ENCODE measurements at places on chromosomes 12 and 14.
A peak's percentile ranks its signal among the peaks of the same experiment; 100 is the strongest.

GRCh38 chr12:69468237-69469026, 1.8 kb upstream of the FRS2 start:
- no peak for DNase-seq

DNA sequence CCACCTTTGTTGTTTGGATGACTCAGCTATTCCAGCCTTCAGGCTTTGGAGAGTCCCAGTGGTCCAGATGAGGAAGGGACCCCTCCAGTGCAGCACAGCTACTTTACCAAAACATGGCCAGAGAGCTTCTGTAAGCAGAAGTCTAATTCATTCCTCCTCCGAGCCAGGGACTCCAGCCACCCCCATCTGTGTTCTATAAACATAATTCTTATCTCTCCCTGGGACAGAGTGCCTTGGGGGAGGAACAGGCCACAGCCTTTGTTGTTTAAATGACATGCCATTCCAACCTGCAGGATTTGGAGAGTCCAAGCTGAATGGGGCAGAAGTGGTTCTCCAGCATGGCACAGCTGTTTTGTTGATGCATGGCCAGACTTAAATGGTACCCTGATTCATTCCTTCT, 994.0 kb downstream of the TRHDE start:
- no peak for DNase-seq

DNA sequence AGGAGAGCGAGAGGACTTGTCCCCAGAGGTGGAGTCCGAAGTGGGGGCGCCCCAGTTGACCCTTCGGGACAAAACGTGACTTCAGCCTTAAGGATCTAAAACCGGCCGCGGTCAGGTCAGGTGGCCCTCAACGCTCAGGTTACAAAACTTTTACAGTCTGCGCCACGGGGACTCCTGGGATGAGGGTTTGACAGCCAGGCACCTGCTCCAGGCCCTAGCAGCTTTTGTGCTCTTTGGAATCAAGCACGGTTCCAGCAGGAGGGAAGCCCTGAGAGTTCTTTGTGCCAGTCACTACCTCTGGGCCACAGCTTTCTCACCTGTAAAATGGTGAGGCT, 337 bp downstream of the ZC2HC1C start:
- peak; percentile 56 for DNase-seq

DNA sequence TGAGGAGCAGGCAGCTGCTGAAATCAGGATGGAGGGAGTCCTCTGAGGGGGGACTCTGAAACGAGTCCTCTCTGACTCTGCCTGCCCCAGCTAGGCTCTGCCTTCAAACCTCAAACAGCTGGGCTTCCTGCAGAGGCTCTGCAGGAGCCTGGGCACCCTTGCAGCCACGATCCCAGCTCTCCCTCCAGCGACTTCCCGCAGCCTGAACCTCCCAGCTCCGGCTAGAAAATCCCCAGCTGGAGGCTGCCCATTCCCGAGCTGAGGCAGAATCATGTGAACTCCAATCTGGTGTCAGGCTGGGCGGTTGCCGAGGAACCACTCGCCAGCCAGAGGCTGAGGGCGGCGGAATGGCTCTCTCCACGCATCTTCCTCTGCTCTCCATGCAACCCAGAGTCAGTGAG, at the start of gene GPR68:
TSS of gene GPR68 (minus strand) at position 204 of the 401 bp plus-strand sequence. CDS start 9,654 bp downstream, outside the sequence.
- peak; percentile 44 for DNase-seq

DNA sequence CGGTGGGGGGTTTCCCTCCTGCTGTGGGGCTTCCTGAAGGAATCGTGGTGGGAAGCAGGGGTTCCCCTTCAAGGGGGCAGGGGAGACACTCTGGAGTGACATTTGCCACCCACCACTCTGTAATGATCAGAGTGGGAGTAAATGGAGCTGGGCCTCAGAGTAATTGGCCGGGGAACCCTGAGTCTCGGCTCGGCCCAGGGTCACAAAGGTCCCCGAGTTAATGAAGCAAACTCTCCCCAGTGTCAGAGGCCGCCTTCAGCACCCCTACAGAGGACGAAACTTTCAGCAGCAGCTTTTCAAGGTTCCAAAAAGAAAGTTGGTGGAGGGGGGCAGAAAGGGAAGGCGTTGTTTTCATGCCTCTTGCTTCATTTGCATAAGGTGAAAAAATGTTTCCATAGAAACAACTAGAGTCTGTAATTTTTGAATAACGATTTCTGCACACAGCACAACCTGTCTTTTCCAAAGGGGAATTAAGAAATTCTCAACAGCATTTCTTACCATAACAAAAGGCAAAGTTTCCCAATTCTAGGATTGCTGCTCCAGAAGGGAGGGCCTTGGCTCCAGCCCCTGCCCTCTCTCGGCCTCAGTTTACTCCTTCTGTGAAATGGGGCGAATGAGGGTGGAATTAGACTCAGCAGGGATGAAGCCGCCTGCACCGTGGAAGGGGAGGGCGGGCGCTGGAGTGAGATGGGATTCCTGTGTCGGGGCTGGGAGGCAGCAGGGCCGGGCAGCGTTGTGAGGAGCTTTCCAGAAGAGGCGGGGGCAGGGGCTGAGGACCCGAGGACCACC, 67.0 kb upstream of the BEGAIN start:
- DNase-seq = no peak

DNA sequence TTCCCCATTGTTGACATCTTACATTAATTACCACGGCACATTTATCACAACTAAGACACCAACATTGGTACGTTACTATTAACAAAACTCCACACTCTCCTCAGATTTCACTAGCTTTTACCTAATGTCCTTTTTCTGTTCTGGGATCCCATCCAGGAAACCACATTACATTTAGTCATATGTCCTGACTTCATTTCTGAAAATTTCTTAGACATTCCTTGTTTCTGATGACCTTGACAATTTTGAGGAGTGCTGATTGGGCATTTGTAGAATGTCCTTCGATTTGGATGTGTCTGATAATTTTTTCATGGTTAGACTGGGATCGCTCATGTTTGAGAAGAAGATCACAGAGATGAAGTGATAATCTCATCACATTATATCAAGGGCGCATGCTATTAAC, 34.6 kb upstream of the ACSM4 start:
- DNase-seq = no peak

DNA sequence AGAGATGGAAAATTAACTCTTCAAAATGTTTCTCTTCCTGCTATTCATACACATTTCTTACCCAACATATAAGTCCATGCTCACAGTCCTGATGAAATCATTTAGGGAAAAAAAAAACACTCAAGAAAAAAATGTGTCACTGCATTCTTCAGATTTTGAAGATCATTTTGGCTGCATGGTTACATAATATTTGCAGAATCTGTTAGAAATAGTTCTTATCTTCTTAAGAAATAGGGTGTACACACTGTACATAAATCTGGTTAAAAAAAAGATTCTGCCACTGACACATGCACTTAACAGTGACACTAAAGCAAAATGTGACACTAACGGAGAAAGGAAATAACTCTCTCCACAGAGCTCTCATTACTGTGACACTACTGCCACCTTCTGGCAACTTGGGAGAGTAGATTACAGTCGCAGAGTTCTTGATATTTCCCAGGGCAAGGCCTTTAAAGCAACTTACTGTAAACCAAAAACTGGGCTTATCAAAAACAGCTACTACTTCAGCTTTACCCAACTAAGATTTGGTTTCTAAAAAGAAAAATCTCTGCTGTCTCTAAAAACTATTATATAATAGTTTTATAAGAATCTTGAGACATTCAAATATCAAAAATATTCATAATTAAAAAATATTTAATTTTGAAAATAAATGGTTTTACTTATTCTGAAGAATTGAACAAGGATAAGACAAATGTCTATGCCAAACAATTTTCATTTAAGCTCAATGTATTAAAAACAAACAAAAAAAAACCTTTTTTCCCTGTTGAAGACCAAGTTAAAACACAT, 65.0 kb downstream of the SETD3 start:
- peak; percentile 82 for DNase-seq

GRCh38 chr12:26723379-26724308, 109.3 kb downstream of the ITPR2 start:
- no peak for DNase-seq

- DNase-seq = no peak
Observed at GRCh38 chr12:72493407-72493806, 221.2 kb downstream of the TRHDE start.

- DNase-seq = peak; percentile 81
Observed at GRCh38 chr12:52903855-52904508, 894 bp downstream of the KRT8 start.

DNA sequence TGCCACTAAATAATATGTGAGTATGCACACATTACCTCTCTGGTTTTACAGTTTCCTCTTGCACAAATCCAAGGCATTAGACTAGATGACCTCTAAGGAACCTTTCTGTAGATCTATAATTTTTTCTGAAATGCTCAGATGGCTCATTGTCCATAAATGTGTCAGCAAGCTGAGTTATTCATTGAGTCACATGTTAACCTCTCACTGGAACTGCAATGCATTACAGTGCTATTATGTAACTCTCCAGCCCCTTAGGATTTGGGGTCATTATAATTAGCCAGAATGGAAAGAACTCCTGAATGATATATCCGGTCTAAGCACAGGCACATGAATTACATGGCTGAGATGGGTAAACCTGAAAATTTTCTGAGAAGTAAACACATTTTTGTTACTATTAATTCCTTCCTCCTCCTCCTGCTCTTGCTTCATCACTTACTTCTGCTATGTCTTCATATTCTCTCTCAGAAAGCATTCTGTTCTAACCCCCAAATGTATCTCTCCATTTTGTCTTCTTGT, 20.3 kb upstream of the DRAM1 start:
- no peak for DNase-seq

- no peak for DNase-seq
Observed at GRCh38 chr12:109770861-109771670, 57.4 kb downstream of the FAM222A start.

GRCh38 chr12:90061809-90062208, 353.2 kb upstream of the ATP2B1 start:
- no peak for DNase-seq

DNA sequence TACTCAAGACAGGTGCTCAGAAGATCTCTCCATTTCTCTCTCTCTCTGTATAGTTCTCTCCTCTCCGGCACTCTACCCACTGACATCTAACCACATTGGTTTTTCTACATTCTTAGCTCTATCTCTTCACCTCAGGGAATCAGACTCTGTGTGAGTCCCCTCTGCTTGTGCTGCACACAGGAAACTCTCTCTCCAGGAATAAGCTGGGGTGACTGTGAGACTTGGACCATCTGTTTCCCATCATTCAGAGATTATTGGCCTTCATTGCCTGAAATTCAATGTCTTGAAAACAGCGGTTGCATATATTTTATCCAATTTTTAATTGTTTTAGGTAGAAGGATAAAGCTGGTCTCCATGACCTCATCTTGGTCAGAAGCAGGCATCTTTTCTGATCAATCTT, 105.0 kb downstream of the SLC35F4 start:
- no peak for DNase-seq

Measured in NCI-H345 (cell line).